ENCODE measurements at places on chromosomes 12 and 14. TPM values are rescaled to one million over a fixed set of nuclear protein-coding genes. Genes with fewer than 3 reads are reported as not detected.

The KLRC1 gene
- total RNA-seq: not detected

The CAPZA3 gene
- total RNA-seq: not detected

The CHMP4A gene
- total RNA-seq: 42.0 TPM

The AICDA gene
- total RNA-seq: 0.22 TPM

DNA sequence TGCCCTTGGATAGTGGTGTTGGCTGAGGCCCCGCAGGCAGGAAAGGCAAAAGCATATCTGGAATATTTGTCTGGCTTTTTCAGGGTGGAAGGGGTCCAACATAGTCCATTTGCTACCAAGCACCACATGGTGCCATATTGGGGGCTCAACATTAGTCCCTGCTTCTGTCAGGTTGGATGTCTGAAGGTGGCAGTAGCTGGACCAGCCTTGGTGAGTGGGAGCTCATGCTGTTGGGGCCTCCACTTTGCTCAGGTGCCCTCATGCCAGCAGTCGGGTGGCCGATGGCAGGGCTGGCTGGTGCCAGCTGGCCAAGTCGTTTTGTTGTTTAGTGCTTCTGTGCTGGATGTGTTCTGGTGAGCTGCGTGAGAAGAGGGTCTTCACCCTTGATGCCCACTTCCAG, 135.3 kb downstream of the PAPOLA start:
- no peak for DNase-seq

- DNase-seq: no peak
These were observed 577.5 kb downstream of the ALG10 start for GRCh38 chr12:34599530-34600513.

DNA sequence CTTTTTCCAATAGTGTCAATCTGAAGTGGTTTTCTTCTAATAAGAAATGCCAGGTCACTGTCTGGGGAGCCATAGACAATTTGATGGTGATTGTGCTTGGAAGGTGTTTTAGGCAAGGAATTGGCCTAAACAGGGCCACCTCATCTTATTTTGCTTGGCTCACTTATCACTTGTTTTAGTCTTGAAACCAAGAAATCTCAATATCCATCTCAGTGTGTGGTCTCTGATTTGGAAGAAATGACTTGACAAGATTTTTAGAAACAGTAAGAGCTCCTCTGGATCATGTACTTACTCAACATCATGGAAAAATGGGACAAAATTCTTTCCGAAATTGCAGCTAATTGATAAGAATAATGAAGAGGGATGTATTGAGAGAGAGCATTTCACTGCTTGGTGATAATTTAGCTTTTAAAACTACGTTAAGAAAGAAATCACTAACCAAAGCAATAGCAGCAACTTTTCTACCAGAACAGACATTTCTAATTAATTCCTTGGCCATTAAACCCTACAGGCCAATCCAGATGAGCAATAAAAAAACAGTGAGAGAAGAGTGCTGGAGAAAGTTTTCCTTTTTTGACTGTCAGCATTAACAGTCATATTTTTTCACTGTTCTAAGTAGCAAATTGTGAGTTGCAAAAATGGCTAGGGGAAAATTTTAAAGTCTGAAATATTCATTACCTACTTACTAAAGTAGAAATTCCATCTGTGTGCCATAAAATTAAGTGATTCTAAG, 157.3 kb downstream of the AEBP2 start:
- DNase-seq: no peak

- DNase-seq: no peak
These were observed 17.8 kb downstream of the GUCY2C start for GRCh38 chr12:14678547-14679150.

GRCh38 chr12:60760965-60761364, 1165.1 kb downstream of the SLC16A7 start:
- DNase-seq: no peak

GRCh38 chr12:102461501-102461900, 18.9 kb downstream of the IGF1 start:
- no peak for DNase-seq

DNA sequence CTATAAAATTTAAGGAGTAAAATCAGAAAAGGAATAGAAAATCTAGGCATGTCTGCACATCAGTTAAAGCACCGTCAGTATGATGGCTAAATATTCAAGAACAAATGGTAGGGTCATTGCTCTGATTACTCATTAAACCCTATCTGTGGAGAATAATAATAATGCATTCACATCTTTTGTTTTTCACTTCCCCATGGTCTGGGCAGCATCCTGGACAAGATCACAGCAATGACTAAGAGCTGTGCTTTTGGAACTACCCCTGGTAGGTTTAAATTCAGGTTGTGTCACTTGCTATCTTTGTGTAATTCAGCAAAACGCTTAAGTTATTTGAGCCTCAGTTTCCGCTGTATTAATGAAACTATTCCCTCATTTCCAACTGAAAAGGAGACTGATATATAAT, 33.1 kb downstream of the C12orf42 start:
- DNase-seq: no peak
